ENCODE measurements at places on chromosomes 5 and 9. TPM values are rescaled to one million over a fixed set of nuclear protein-coding genes. Genes with fewer than 3 reads are reported as not detected.

DNA sequence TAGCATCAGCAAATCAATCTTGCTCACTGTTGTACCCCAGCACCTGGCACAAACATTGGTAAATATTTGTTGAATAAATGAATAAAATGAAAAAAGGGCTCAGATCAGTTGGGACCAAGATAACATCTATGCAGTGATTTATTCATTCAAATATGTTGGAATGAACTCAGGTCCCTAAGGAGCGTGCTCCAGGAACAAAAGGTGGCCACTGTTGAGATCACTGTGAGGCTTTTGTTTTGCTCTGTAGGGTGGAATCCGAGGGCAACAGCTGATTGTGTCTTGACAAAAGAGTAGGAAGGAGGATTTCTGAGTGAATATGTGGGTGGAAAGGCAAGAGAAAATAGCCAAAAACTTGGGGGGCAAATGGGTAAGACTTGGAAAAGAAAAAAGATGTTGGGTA lies 89.7 kb downstream of the PPP2R2B start:
- no peak for DNase-seq

DNA sequence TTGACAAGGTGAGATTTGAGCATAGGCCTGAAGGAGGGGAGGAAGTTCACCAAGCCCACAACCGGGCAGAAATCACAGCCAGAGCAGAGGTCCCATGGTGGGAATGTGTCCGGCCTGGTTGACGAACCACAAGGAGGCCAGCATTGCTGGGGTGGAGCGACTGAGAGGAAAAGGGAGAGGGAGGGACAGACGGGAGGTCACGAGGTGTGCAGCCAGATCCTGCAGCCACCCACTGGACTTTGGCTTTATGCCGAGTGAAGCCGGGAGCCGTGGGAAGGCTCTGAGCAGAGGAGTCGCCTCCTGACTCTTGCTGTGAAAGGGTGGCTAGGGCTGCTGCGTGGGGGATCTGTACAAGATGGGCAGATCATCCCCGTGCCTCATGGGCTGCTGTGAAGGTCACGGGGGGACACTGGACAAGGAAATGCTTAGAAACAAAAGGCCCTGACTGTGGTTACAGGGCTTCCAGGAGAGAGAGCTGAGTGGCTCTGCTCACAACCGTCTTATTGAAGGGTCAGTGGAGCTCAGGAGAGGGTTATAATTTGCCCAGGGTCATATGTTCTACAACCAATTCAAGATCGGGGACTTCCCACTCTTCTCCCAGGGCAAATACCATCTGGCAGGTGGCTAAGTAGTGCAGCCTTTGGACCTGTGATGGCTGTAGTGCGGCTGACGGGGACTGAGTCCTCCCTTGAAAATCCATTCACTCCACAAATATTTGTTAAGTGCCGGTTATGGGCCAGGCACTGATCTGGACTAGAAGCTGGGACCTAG lies 15.6 kb upstream of the CD74 start:
- DNase-seq, result no peak

- no peak for DNase-seq
Measured at GRCh38 chr5:95734906-95735305, 3.8 kb downstream of the RHOBTB3 start.

- DNase-seq, result no peak
Measured at GRCh38 chr5:132814503-132815294, 1.6 kb downstream of the SOWAHA start.

- DNase-seq, result no peak
Measured at GRCh38 chr5:153630546-153630945, 140.1 kb downstream of the GRIA1 start.

The AGXT2 gene
- not detected for total RNA-seq

The TLE1 gene
- total RNA-seq, result 75.1 TPM

The GADD45G gene
- total RNA-seq, result 16.2 TPM

Data from vagina (tissue), 2 donors.